Inflammatory macrophage treated with lipopolysaccharide for 4 hours (primary cell): ENCODE measurements at places on chromosomes 12 and 14.
A peak's percentile ranks its signal among the peaks of the same experiment; 100 is the strongest.

DNA sequence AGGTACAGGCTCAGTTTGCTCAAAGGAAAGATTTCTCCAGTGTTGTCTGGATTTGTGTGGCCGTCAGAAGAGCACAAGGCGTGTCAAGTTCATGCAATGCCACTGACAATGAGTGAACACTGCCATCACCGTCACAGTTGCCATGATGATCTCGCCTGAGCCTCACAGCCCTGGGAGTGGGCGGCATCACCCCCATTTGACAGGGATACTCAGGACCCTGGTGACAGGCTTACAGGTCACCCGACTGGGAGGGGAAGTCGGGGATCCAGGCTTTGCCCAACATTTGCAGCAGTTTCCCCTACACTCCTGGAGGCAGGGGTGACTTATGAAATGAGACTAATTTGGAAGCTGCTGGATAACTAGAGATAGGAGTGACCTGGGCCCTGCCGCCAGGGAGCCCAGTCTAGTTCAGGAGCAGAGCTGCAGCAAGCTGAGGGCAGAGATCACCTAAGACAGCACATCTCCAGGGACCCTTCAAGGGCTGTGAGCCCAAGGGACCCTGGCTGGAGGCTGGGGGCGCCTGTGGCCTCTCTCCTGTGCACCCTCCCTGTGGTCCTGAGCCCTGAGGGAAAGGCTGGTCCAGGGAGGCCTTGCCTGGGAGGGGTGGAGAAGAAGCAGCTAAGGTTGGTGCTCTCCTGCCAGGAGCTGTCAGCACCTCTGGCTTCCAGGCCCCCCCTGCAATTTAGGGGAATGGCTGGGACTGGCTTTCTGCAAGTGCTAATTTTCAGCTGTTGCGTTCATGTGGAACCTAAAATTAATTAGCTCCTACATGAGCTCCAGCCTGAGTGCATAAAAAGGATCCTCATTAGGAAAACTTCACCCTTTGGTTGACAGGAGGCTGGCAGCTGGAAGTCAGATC is 32.4 kb upstream of the BEGAIN start:
- DNase-seq = peak; percentile 77

DNA sequence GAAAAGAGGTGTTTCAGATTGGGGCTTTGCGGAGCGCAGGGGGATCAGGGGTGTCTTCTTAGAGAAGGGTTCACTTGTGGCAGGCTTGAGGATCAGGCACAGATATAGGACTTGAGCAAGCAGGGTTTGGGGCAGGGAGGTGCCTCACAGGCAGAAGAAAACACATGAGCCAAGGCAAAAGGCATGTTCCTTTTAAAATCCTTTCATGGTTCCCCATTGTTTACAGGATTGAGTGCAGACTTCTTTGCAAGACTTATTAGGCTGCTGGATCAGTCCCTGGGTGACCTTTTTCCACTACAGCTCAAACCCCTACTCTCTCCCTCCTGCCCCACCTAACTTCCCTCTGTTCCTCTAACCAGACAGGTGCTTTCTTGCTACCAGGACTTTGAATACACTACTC is 19.7 kb downstream of the HSPB8 start:
- no peak for DNase-seq

DNA sequence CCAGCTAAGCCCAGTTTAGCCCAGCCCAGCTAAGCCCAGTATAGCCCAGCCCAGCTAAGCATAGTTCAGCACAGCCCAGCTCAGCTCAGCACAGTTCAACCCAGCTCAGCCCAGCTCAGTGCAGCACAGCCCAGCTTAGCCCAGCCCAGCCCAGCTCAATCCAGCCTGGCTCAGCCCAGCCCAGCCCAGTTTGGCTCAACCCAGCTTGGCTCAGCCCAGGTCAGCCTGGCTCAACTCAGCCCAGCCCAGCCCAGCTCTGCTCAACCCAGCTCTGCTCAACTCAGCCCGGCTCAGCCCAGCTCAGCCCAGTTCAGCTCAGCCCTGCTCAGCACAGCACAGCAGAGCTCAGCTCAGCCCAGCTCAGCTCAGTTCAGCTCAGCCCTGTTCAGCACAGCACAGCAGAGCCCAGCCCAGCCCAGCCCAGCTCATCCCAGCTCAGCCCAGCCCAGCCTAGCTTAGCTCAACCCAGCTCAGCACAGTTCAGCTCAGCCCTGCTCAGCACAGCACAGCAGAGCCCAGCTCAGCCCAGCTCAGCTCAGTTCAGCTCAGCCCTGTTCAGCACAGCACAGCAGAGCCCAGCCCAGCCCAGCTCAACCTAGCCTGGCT is 330.9 kb downstream of the TMEM121 start:
- no peak for DNase-seq

DNA sequence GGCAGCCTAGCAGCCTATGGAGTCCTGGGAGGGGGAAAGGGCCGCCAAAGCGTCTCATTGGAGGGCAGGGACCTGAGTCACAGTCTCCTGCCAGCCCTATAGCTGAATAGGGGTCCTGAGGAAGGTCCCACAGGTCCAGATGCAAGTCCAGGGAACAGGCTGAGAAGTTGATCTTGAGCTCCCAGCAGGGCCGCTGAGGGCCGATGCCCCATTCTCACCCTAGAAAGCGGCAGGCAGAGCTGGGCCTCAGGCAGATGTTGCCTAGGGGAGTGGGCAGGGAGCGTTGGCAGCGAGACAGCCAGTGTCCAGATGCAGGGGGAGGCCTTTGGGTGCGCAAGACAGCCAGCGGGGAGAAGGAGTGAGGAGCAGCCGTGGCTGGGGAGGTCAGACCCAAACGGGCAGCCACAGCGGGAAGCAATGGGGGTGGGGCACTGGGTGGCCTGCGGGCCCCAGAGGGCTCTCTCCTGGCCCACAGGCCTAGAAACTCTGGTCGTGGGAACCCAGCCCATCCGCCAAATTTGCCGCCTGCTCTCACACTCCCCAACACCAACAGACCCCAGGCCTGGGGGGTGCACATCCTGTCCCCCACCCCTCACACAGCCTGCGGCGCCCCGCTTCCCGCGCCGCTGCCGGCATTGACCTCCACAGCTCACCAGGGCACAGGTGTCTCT is 1.1 kb downstream of the HDAC7 start:
- DNase-seq = no peak

DNA sequence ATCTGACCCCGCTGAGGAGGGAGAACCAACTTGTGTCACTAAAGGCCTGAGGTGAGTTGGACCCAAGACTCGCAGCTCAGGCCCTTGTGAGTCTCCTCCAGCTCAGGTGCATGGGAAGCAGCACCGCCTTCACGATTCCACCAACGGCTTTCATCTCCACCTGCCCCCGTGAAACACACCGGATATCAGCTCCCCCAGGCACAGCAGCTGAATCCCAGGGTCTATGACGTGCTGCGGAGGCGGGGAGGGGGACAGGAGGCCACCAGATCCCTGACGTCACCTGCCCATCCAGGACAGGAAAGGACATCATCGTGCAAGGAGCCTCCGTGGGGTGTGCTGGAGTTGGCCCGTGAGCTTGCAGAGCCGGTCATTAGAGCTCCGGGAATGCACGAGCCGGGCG is 18.5 kb upstream of the SFSWAP start:
- DNase-seq = no peak

- peak; percentile 65 for DNase-seq
Observed at GRCh38 chr12:49121047-49121696, 10.0 kb downstream of the TUBA1B start.

- DNase-seq = no peak
Observed at GRCh38 chr12:65886996-65887395, 62.7 kb downstream of the HMGA2 start.

- DNase-seq = no peak
Observed at GRCh38 chr12:109760930-109761921, 47.6 kb downstream of the FAM222A start.

DNA sequence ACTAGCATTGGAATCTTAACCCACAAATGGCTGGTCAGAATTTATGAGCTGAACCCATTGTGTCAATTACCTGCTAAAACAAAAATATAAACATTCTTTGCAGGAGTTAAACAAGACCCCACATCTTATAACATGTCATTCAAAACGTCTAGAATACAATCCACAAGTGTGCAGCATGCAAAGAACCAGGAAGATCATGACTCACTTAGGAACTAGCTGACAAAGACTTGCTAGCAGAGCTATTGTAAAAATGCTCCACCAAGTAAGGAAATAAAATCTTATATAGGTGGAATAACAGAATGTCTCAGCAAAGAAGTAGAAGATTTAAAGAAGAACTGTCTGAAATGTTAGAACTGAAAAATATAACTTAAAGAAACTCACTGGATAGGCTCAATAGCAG is 26.5 kb upstream of the POC1B start:
- DNase-seq = no peak

GRCh38 chr12:1882405-1882804 is 36.0 kb downstream of the CACNA2D4 start:
- no peak for DNase-seq

DNA sequence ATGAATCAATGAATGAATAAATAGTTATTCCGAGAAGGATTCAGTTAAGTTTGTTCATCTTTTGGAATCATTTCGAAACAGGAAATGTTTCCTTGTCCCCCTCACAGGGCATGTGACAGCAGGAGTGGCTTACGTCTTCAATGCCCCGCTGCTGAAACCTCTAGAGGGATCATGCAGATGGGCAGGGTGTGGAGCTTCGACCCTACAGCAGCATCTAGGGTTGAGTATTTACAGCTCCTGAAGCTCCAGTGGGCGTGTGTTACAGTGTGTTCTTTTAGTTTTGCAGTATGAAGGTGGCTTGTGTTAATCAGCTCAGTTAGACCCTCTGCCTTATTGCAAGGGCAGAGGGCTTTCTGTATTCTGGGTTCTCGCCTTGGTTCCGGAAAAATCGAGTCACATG is 2.6 kb downstream of the NAV3 start:
- no peak for DNase-seq

DNA sequence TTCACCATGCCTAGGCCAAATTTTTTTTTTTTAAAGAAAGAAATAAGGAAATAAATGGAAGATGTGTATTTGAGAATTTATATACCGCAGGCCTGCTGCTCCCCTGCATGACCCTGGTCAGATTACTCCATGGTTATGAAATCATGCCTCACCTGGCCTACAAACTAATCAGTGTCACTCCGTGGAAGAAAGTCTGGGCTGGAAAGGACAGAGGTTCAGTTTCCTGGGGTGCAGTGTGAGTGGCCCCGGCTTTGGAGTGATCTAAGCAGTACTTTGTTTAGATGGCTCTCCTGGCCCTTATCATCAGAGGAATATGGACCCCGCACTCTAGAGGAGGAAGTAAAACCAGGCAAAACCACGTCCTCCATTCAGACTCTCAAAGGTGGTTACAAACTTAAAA is 9.6 kb downstream of the APOBEC1 start:
- no peak for DNase-seq

DNA sequence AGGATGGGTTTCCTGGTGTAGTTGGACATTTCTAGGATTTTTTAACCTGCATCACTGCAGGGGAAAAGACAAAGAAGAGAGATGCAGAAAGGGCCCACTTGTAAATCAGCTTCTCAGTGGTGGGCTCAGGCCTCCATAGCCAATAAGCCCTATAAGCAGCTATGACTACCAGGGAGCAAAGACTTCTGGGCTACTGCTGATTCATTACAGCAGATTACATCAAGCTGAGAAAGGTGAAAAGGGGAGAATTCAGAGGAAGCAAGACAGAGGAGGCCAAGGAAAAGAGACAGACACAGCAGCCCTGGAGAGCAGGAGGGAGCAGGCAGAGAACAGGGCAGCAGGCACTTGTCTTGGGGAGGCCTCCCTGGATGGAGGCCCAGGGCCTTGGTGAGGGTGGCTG is 95.2 kb downstream of the KCNA5 start:
- DNase-seq = no peak

GRCh38 chr14:93824518-93825234 is 36.4 kb upstream of the PRIMA1 start:
- DNase-seq = no peak

DNA sequence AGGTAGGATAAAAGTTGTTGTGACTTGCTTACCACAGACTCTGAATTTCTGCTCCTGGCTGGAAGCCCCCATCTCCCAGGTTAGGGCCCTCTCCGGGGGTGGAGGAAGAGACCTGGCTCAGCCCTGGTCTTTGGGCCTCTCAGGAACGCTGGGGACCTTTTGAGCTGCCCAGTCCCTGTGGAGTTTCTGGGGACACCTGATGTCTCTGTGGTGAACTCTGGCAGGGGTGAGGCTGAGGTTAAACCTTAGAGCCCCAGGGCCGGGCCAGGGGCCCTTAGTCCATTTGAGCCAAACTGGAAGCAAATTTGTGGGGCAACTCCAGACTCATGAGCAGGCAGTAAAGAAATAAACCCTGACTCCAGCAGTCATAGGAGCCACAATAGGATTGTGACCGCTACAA is 112.1 kb downstream of the ADGRD1 start:
- DNase-seq = no peak

GRCh38 chr12:112183141-112184021 is 58.0 kb downstream of the TRAFD1 start:
- peak; percentile 2 for DNase-seq

DNA sequence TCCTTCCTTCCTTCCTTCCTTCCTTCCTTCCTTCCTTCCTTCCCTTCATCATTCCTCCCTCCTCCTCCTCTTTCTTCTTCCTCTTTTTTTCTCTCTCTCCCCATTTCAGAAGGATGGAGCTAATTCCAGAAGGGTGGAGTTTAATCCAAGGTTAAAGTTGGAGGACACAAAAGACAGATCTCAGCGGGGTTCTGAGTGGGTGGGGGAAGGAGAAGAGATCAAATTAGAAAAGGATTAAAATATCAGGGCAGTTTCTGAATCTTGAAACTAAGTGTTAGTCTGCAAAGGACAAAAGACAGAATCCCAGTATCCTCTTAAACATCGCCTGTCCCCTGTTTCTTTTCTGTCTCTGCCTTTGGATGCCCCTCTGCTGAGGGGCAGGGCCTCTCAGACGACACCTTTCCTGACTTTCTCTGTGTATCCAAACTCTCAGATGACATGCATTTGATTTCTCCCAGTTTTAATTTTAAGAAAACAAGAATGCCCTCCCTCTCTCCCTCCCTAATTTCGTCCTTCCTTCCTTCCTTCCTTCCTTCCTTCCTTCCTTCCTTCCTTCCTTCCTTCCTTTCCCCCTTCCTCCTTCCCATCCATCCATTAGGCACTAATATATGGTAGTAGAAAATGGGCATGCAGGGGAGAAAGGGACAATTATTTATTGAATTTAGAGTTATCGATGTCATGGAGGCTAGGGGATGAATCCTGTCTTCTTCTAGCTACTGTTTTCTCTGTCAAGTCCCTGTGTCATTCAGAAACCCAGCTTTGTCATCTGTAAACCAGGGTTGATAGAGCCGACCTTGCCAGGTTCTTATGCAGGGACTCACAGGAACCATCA is 269.1 kb downstream of the VRK1 start:
- no peak for DNase-seq

- no peak for DNase-seq
Observed at GRCh38 chr14:37443461-37443860, 151.6 kb downstream of the FOXA1 start.

GRCh38 chr12:65152596-65152995 is 16.8 kb upstream of the LEMD3 start:
- no peak for DNase-seq

DNA sequence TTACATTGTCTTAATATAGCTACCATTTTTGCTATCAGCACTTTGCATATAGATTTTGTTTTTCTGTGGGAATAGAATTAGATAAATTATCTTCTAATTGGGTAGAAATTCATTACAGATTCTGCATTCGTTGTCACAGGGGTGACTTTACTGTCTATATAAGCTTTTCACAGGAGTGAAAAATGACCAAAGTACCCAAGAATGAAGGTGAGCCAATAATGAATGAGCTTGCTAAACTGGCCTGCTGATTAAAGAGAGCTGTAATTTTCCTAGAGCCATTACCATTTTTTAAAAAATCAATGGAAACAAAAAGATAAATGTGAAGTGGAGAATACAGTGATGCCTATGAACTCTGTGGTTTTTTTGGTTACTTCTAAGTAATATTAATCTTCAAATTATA is 504.6 kb downstream of the RPL10L start:
- no peak for DNase-seq
